ENCODE measurements at places on chromosomes 6 and 20.

DNA sequence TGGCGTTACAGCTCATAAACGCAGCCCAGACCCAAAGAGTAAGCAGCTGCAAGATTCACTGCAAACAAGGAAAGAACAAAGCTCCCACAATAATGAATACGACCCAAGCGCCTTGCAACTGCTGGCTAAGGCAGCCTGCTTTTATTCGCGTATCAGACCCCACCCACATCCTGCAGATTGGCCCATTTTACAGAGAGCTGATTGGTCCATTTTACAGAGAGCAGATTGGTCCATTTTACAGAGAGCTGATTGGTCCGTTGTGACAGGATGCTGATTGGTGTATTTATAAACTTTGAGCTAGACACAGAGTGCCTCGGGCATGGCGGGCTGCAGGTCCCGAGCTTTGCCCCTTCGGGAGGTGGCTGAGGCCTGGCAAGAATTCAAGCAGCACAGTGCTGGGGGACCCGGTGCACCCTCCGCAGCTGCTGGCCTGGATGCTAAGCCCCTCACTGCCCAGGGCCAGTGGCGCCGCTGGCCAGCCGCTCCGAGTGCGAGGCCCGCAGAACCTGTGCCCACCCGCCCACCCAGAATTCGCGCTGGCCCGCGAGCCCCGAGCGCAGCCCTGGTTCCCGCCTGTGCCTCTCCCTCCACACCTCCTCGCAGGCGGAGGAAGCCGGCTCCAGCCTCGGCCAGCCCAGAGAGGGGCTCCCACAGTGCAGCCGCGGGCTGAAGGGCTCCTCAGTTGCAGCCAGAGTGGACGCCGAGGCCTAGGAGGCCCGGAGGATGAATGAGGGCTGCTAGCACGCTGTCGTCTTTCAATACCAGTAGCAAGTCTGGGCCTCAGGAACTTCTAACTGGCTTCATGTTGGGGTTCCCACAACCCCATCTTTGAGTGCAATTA, 11.2 kb upstream of the RPS10 start:
- no peak for DNase-seq

DNA sequence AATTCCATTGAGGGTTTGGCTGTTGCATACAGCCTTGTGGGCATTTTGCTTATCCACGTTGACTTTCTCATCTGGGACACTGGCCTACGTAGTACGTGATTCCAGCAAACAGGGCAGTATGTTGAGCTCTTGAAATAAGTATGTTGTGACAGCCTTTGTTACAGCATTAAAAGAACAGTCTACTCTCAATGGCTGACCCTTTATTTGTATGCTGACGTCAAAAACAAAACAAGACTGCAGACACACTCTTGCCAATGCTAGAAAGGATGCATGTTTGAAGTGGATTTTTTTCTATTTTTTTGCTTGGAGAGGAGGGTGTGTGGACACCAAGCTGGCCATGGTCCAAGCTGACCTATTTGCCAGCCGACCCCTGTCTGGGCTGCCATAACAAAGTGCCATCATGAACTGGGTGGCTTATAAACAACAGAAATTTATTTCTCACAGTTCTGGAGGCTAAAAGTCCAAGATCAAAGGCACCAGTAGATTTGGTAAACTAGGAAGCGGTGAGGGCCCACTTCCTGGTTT, 10.8 kb upstream of the SNHG17 start:
- no peak for DNase-seq

DNA sequence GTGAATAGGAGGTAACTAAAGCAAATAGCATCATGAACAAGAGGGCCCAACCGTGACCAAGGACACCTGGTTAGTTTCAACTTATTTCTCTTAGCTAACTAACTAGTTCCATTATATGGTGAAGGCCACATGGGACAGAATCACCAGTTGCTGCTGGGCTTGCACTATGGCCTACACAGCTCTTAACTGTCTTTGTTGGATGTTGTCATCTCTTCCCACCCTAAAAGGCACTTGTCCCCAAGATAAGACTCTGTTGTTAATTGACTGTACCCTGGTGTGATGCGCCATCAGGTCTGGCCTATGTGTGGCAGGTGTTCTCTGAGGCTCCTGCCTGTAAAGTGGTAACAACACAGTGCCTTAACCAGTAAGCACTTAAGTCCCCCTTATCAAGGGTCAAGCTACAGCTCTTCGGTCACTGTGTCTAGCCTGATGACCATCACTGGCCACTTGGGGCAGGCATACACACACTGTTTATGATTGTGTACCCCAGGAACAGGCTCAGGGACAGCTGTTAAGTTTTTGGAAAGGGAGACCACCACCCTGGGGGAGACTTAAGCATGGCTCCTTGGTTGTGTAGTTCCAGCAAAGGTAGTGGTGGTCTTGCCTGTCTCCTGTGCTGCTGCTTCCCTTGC, 51.2 kb downstream of the CHD6 start:
- DNase-seq = no peak

DNA sequence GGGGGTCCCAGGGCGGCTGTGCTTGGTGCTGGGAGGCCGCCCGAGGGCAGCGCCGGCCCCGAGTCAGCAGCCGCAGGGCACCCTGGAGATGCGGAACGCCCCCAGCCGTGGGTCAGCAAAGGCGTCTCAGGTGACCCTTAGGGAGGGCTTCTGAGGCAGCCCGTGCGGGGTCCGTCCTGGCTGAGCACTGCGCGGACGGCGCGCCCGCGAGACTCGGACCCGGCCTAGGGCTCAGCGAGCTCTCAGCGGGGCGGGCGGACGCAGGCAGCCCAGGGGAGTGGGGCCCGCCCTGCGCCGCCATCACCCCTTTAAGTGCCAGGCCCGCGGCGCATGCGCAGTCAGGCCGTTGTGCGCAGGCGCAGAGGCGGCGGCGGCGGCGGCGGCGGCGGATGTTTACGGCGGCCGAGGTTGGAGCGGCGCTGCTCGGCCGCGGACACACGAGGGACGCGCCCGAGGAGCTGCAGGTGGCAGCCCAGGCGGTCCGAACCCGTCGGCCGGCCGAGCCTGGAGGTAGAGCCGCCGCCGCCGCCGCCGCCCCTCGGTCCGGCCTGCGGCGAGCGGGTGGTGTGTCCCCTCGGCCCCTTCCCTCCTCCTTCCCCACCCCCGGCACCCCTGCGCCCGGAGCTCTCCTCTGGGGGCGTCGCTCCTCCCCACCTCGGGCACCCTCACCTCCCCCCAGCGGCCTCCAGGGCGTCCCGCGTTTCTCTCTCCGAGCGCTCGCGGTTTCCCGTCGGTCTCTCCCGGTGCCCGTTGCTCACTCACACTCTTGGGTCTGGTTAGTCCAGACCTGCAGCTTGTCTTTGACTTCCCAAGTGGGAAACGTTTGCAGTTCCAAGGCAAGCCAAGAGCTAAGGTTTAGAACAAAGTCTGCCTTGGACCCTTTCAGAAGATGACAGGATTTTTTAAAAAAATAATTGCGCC, at the start of gene PCMTD2:
Gene PCMTD2, plus strand, starts transcription at position 388 of the 921 bp plus-strand sequence. CDS start 4,218 bp downstream, outside the sequence.
- DNase-seq = peak; percentile 95

DNA sequence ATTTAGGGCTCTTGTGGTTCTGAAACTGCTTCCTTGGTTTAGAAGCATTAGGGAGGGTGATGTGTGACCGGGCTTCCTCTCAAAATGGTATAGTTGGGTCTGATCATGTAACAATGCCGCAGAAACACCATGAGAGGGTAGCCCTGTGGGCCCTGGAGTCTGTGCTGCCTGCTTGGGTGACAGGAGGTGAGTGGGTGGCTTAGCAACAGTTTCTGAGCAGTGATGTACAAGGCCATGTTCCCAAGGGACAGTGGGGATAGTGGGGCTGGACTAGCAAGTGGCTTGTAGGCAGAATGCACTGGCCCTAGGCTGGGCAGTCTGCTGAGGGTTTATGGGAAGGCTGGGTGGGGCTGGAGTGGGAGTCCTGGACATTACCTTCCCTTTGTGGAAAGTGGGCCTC, 106.9 kb upstream of the MYL9 start:
- no peak for DNase-seq

DNA sequence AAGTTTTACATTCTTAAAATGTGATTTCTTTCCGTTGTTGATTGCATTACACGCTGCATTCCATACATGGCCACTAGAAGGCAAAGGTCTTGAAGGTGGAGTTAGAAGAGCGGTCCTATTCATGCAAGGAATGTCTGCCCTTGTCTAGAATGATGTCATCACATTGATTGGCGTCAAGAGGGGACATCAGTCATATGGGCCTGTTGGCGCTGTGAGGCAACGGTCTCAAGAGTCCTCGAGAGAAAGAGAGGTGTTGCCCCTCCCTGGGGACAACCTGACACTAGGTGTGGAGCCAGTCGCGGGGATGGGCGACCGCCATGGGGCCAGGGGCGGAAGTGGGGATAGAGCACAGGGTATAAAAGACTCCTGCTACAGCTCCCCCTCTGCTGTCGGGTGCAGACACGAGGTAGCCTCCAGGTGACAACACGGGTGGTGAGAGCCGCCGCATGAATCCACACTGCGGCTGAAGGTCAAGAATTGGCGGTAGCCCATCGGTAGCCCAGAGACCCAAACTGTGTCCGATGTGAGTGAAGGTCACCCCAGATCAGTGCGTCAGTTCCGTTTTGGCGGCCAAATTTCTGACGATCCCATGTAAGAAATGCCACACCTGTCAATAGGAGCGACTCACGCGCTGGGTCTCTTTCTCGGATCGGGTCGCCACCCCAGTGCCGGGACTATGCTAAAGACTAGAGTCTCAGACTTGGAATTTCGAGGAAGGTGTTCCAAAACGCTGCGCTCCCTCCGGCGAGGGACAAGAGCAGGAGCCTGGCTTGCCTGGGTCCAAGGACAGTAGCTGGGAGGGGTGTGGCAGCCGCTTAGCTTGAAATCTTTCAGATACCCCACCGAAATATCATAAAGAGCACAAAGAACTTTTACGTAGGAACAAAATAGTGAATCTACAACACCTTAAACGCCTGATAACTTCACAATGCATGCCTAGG, 93.2 kb upstream of the ZNF184 start:
- no peak for DNase-seq

DNA sequence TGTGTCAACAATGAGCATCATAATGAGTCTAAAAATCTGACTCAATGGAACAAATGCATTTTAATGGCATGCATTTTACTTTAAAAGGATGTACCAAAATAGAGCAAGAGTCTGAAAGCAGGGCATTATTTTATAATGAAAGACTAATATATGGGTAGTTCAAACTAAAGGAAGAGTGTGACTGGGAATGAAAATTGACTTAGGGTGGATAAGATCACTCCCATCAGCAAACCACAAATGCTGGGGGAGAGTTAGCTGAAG, 114.7 kb downstream of the SOX4 start:
- no peak for DNase-seq

- DNase-seq = no peak
Measured at GRCh38 chr20:10843146-10843711, 169.4 kb upstream of the JAG1 start.

Data from activated B cell treated with CpG ODN at 0.5 μM for 24 hours (primary cell).